RWPE2 (cell line): ENCODE measurements at places on chromosomes 3 and 15.

DNA sequence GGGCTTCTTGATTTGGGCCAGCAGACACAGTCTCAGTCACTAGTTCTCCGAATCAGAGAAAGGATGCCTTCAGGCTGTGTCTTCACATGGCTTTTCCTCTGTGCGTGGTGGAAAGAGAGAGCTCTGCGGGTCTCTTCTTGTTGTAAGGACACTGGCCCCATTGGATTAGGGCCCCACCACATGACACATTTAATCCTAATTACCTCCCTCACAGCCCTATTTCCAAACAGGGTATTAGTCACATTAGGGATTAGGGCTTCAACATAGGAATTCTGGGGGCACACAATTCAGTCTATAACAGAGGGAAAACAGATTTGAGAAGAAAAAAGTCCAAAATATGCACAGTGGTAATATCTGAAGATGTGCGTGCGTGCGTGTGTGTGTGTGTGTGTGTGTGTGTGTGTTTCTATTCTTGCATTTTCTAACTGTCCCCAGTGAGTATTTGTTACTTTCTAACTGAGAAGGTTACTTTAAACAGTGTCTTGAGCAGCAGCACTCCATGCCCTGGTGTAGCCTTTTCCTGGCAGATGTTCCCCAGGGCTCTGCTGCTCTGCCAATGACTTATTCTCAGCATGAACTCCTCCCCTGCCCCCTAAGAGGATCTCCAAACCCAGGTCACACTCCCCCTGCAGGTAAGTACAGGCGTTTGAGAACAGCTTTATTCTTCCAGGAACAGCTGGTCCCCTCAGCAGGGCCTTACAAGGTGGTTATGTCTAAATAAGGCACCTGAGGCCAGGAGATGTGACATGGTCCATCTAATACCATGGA is 72.9 kb downstream of the RPL39L start:
- H3K4me1 ChIP-seq: peaks cover 36% of the 10 kb centered on the region
- H3K4me3 ChIP-seq: no peak overlapping the region

- no peaks in the 10 kb centered on the region for H3K36me3 ChIP-seq
- H3K27me3 ChIP-seq: no peaks in the 10 kb centered on the region
- H3K4me1 ChIP-seq: no peaks in the 10 kb centered on the region
- H3K27ac ChIP-seq: no peak overlapping the region
Observed at GRCh38 chr3:154954757-154955156, 125.4 kb upstream of the MME start.

- H3K4me1 ChIP-seq: no peaks in the 10 kb centered on the region
- DNase-seq: no peak
- H3K4me3 ChIP-seq: no peak overlapping the region
- no peaks in the 10 kb centered on the region for H3K36me3 ChIP-seq
- no peaks in the 10 kb centered on the region for H3K27me3 ChIP-seq
Observed at GRCh38 chr3:40624189-40624769, 99.5 kb downstream of the ZNF621 start.

DNA sequence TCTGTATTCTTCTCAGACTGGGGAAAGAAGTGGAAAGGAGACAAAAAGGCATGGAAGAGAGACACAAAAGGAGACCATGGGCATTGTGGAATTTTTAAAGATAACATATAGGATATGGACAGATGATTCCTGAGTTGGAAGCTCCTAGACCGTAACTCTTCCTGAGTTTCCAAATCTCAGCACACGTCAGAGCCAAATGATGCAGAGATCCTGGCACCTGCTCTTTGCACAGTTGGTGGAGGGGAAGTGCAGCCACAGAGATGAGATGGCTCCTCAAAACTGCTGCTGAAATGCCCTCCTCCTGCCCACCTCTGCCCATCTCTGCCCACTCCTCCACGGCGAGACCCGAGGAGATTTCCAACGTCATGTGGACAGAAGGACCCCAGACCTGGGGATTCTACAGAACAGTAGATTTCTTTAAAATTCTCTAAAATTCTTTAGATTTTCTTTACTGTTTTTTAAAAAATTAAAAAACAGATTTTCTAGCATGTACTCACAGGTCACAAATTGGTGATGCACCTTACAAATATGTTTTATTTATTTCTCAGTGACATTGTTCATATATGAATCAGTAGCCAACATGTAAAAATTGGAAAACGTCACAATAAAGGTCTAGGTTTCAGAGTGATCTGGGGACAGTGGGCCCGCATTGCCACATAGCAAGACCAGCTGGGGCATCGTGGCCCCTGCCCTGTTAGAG is 8.1 kb downstream of the CPN2 start:
- no peaks in the 10 kb centered on the region for H3K36me3 ChIP-seq
- no peak for DNase-seq
- no peaks in the 10 kb centered on the region for H3K4me1 ChIP-seq
- no peak overlapping the region for H3K4me3 ChIP-seq
- H3K27ac ChIP-seq: no peak overlapping the region
- H3K27me3 ChIP-seq: no peaks in the 10 kb centered on the region

DNA sequence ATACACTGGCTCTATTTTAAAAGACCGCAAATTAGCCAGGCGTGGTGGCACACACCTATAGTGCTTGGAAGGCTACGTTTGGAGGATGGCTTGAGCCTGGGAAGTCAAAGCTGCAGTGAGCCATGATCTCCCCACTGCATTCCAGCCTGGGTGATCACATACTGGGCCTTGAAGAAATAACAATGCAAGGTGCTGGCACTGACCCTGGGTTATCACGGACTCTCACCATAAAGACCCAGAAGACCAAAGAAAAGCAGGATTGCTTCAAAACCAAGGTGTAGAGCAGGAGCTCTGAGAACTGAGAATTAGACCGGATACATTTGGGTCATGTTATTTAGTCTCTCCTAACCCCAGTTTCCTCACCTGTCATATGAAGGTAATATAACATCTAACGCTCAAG is 14.8 kb downstream of the PIK3R4 start:
- no peak overlapping the region for H3K4me3 ChIP-seq
- peaks cover 47% of the 10 kb centered on the region for H3K36me3 ChIP-seq
- H3K27me3 ChIP-seq: no peaks in the 10 kb centered on the region
- H3K27ac ChIP-seq: no peak overlapping the region
- DNase-seq: no peak
- peaks cover under 1% of the 10 kb centered on the region for H3K4me1 ChIP-seq

DNA sequence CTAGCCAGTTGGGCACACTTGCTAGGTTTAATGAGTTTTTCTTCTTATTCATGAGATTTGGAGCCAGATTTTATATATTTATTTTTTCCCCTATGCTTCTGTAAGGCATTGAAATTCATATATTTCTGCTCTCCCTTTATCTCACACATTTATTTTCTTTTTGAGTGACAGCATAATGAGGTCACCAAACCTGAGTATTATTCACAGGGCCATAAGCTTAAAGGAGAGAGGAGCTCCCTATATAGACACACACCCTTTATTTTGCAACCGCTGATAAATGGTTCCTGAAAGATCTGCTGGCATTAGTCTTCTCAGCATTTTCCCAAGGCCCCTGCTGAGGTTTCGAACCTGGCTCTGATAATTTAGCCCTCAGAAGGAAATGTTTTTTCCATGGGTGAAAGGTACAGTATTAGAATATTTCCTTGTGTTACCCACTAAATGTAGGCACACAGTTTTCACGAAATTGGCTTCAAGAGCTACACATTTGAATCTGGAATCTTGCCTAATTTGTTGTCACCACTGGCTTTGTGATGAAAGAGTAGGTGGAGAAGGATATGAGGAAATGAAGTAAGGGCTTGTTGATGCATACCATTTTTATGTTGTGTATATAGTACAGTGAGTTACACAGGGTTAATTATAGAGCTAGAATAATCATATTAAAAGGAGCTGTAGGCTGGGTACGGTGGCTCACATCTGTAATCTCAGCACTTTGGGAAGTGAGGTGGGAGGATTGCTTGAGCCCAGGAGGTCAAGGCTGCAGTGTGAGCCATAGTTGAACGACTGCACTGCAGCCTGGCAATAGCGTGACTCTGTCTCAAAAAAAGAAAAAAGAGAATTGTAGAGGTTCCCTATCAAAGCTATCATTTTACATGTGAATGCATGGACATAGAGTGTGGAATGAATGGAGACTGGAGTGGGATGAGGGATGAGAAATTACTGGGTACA is 6.5 kb downstream of the KLHL18 start:
- no peak for DNase-seq
- H3K27ac ChIP-seq: no peak overlapping the region
- H3K4me1 ChIP-seq: no peaks in the 10 kb centered on the region
- H3K27me3 ChIP-seq: no peaks in the 10 kb centered on the region
- H3K36me3 ChIP-seq: peaks cover 22% of the 10 kb centered on the region

DNA sequence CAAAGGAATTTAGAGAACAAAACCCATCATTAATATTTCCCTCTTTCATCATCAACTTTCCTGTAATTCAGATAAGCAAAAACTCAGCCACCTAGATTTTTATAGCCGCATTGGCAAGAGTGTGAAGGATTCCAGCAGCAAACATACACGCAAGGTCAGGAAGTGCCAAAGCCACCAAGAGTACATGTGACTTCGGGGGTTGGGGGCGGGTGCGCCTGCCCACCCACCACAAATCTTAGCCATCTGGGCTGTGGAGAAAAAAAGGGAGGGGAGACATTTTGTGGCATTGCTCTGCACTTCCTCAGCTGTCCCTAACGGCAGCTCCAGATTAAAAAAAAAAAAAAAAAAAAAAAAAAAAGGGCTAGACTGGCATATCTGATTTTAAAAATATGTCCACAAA is 148.4 kb downstream of the TNIK start:
- H3K4me1 ChIP-seq: peaks cover 14% of the 10 kb centered on the region
- no peak overlapping the region for H3K27ac ChIP-seq
- H3K27me3 ChIP-seq: no peaks in the 10 kb centered on the region
- no peak for DNase-seq
- H3K36me3 ChIP-seq: no peaks in the 10 kb centered on the region
- no peak overlapping the region for H3K4me3 ChIP-seq

DNA sequence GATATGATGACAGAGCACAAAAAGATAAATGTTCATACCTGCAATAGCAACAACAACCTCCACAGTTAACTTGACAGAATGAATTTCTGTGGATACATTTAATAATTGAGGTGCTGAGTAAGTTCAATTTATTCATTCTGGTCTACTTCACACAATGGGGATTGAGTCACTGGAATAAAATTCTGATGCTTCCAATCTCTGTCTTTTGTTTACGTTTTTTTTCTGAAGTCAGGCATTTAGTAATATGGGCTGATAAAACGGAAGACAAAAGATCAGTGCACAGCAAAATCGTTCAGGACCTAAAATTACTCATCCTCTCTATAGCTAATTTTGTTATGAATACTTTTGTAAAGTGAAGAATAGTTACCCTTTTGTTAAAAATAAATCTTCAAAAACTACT is 565.9 kb upstream of the CCDC54 start:
- no peaks in the 10 kb centered on the region for H3K27me3 ChIP-seq
- no peak for DNase-seq
- H3K27ac ChIP-seq: no peak overlapping the region
- H3K4me1 ChIP-seq: peaks cover 2% of the 10 kb centered on the region
- no peak overlapping the region for H3K4me3 ChIP-seq
- no peaks in the 10 kb centered on the region for H3K36me3 ChIP-seq

DNA sequence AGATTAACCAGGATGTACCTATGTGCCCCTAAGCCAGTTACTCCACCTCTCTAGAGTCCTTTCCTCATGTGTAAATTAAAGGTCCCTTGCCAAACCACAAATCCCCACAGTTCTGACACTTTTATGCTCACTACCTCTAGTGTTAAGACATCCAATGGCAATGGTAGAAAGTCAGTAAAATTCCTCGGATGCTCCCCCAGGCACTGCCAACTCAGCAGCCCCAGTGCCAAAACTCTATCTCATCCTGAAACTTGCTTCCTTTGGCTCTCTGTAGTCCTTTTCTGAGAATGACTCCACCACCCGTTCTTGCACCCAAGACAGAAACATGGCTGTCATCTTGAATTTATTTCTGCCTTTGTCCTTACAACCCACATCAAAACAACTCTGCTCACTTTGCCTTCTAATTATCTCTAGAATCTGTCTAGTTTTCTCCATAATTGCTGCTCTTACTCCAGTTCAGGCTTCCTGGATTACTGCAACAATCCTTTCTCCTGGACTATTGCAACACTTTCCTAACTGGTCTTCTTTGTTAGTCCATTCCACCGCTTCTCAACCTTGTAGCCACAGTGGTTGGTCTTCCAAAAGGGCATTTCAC is 41.6 kb downstream of the MB21D2 start:
- H3K27me3 ChIP-seq: no peaks in the 10 kb centered on the region
- H3K27ac ChIP-seq: no peak overlapping the region
- H3K4me1 ChIP-seq: peaks cover 29% of the 10 kb centered on the region
- no peaks in the 10 kb centered on the region for H3K36me3 ChIP-seq

DNA sequence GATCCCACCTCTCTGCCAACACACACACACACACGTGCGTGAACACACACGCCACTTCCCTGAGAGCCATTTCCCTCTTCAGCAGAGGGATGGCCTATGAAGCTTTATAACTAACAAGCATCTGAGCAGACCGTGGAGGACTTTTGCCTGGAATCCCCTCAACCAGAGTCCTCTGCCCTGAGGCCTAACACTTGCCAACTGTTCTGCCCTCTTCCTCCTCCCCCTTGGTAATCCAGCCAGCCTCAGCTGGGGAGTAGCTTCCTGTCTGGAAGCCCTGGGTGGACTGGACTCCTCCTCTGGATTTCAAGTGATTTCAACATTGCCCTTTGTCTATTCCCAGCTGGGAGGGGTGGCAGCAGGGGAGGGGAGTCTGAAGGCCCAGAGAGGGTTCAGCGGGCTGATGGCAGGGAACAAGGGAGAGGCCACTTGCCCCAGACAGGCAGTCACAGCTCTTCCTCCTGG is 68.4 kb upstream of the HACD2 start:
- DNase-seq: no peak
- H3K36me3 ChIP-seq: no peaks in the 10 kb centered on the region
- no peak overlapping the region for H3K4me3 ChIP-seq
- H3K27me3 ChIP-seq: no peaks in the 10 kb centered on the region
- H3K4me1 ChIP-seq: peaks cover 6% of the 10 kb centered on the region
